B cell (primary cell): ENCODE measurements at places on chromosomes 6 and 20. TPM values are rescaled to one million over a fixed set of nuclear protein-coding genes. Genes with fewer than 3 reads are reported as not detected.

ETV7 gene
- total RNA-seq = 0.46 and 0.96 TPM in 2 replicates

AVP gene
- 4.5 and 7.0 TPM in 2 replicates for total RNA-seq

PRRC2A gene
- total RNA-seq = 265 and 278 TPM in 2 replicates

SH3BGRL2 gene
- not detected in 2 replicates for total RNA-seq

CST3 gene
- total RNA-seq = 1.0 and 1.2 TPM in 2 replicates

WDR27 gene
- 76.4 and 86.3 TPM in 2 replicates for total RNA-seq

THBD gene
- not detected in 2 replicates for total RNA-seq

SLC17A3 gene
- not detected in 2 replicates for total RNA-seq

PROCR gene
- 0.57 TPM in 1 of 2 replicates, not detected in the other for total RNA-seq

GABRR2 gene
- total RNA-seq = 0.59 and 1.6 TPM in 2 replicates

RIPPLY2 gene
- total RNA-seq = not detected in 2 replicates

TFAP2C gene
- total RNA-seq = not detected in 2 replicates
